Frontal cortex (tissue), 4 donors: ENCODE measurements at places on chromosomes 4 and X. TPM values are rescaled to one million over a fixed set of nuclear protein-coding genes. Genes with fewer than 3 reads are reported as not detected.

DNA sequence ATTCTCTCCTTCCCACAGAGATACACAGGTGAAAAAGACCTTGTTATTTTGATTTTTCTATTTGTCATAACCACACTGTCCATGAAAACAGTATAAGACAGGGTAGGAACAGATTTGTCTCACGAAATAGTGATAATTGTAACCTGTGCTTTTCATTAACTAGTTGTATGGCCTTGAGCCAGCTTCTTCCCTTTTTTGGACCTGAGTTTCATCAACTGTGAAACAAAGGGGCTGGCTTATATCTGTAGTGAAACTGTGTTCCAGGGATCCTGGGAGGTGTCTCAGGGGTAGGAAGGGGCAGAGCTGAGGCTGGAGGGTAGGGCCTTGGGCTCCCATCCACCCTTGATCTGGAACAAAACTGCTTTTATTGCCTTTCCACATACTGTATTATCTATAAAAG is 50.9 kb downstream of the MED28 start:
- DNase-seq: no peak

GRCh38 chr4:103753868-103754653 is 34.3 kb upstream of the TACR3 start:
- DNase-seq: no peak

DNA sequence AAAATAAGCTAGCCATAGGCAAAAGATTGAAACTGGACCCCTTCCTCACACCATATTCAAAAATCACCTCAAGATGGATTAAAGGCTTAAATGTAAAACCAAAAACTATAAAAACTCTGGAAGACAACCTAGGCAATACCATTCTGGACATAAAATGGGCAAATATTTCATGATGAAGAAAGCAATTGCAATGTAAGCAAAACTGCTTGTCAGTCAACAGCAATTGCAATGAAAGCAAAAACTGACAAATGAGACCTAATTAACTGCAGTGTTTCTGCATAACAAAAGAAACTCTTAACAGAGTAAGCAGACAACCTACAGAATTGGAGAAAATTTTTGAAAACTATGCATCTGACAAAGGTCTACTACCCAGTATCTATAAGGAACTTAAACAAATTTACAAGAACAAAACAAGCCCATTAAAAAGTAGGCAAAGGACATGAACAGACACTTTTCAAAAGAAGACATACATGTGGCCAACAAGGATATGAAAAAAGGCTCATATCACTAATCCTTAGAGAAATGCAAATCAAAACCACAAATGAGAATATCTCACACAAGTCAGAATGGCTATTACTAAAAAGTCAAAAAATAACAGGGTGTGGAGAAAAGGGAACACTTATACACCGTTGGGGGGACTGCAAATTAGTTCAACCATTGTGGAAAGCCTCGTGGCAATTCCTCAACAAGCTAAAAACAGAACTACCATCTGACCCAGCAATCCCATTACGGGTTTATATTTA is 46.7 kb downstream of the CFAP299 start:
- no peak for DNase-seq

GRCh38 chr4:3232871-3233271 is 16.1 kb upstream of the MSANTD1 start:
- no peak for DNase-seq

The DEFB131A gene
- not detected for total RNA-seq

The GABRE gene
- 0.82 TPM for total RNA-seq

The NEUROG2 gene
- total RNA-seq: 36.7 TPM
